Fibroblast of skin of left quadriceps (primary cell): ENCODE measurements at places on chromosomes 16 and 17.

DNA sequence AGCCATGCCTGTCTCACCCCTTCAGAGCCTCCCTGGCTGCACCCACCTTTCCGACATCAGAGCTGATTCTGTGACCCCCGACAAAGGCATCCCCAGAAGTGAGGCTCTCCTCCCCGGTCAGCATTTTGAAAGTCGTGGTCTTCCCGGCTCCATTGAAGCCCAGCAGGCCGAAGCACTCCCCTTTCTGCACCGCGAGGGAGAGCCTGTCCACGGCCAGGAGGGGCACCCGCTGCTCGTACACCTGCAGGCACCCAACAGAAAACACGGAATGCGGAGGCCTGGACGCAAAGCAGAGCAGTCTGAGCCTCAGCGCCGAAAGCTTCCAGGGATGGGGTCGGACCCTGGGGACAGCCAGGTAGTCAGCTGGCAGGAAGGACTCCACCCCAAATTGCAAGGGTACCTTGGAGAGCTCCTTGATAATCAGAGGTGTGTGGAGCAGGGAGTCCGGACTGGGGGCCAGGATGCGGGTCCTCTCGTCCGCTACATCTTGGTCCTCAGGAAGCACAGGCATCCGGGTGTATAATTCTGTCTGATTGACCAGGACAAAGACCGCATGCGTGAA is 13.1 kb upstream of the RNPS1 start:
- DNase-seq = no peak

DNA sequence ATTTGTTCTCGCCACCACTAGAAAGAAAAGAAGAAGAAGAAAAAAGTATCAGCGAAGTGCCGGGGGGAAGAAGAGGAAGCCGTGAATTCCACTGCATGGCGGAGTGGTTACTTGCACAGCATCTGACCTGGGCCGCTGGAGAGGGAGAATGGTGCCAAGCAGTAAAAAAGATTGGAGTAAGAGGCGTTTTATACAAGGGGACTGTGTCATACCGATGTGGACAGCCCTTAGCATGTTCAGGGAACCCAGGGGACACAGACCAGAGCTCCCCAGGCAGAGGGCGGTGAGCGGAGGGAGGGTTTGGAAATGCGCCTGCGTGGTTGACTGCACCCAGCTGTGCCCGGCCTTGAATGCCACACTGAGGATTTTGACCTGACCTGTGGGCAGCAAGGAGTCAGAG is 52.8 kb downstream of the PLXDC1 start:
- DNase-seq = no peak

- DNase-seq = no peak
Measured at GRCh38 chr16:27632216-27632615, 82.3 kb downstream of the KATNIP start.

GRCh38 chr16:65280845-65281512 is 159.1 kb upstream of the CDH11 start:
- DNase-seq = no peak

DNA sequence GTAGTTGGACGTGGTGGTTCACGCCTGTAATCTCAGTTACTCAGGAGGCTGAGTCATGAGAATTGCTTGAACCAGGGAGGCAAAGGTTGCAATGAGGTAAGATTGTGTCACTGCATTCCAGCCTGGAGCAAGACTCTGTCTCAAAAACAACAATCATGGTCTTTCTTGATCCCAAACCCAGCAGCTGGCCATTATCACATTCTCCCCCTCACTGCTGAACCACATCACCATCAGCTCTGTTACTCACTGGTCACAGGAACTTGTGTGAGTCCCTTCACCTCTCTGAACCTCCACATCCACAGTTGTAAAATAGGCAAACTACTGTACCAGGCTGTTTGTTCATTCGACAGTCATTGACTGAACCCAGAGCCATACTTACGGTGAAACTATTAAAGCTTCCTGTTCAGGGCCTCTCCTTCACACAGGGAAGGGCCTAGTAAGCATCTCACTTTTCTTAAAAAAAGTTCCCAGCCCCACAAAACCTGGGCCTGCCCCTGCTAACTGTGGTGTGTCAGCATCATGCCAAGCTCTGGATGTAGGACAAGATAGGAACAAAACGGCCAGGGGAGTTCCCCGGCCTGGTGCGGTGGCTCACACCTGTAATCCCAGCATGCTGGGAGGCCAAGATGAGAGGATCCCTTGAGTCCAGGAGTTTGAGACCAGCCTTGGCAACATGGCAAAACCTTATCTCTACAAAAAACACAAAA is 104.7 kb downstream of the COPRS start:
- DNase-seq = peak; percentile 38

- DNase-seq = no peak
Measured at GRCh38 chr17:3762922-3763776, 37.8 kb downstream of the ITGAE start.

DNA sequence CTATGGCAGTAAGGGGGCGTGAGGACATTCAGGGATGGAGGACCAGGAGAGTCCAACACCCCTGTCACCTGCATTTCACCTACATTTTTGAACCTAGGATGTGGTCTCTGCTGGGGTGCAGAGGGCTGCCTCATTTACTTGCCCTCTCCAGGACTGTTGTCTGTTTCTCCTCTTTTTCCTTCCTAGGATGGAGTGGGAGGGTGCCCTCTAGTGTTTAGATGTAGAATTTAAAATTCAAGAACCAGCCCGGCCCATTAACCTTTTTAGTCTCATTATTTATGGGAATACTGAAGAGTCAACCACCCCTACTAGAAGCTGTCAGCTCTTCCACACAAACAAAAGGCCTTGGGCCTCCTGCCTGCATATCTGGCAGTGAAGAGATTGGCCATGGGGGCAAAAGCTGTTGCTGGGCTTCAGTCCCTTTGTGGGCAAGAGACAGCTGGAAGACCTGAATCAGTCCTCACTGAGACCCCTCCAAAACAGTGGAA is 2.5 kb upstream of the STARD3 start:
- no peak for DNase-seq

GRCh38 chr16:19299565-19299964 is 14.0 kb downstream of the CLEC19A start:
- DNase-seq = no peak

DNA sequence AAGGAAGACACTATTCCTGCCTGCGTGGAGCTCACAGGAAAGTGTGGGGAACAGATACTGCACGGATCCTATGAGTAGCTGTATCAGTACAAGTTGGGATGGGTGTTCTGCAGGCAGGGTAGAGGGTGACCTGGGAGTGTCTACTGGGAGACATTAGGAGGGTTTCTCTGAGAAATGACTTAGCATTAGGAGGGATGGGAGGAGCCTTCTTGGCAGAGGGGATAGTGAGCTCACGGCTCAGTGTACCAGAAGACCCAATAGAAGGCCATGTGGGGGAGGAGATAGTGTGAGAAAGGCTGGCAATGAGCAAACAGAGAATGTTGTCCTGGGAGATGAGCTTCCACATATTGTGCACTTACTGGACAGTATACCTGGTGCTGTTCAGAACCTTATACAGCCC is 109.1 kb downstream of the MSI2 start:
- DNase-seq = no peak

DNA sequence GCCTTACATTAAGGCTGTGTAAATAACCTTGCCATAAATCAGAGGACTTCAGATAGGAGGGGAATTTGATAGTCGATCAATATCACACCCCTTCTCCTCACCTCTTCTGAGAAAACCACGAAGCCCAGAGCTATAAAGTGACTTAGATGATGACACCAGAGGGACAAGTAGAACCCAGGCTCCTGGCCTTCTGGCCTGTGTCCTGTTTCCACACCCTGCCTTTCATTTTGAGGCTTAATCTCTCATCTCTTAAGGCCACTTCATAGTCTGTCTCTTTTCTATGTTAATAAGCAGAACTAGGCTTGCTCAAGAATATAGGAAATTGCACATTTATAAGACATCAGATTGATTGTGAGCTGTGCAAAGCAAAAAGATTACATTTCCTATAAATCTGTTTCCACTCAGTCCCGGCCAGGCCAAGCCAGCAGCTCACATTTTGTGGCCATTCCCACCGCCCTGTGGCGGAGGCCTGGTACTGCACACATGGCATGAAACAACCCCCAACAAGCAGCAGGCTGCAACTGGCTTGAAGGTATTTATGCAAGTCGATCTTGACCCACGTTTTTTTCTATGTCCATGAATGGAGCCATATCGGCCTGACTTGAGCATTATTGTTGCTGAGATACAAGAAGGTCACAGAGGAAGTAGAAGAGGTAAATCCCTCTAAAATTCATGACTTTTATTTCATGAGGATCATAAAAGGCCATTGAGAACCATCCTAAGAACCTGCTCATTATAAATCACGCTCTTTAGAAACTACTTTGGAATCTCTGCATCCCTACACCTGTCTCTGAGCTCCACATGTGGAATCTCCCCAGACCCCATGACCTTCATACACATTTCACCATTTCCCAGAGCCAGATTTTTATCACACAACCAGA is 93.7 kb downstream of the PMP22 start:
- DNase-seq = peak; percentile 74

- no peak for DNase-seq
Measured at GRCh38 chr16:57310801-57311200, 26.3 kb upstream of the PLLP start.

DNA sequence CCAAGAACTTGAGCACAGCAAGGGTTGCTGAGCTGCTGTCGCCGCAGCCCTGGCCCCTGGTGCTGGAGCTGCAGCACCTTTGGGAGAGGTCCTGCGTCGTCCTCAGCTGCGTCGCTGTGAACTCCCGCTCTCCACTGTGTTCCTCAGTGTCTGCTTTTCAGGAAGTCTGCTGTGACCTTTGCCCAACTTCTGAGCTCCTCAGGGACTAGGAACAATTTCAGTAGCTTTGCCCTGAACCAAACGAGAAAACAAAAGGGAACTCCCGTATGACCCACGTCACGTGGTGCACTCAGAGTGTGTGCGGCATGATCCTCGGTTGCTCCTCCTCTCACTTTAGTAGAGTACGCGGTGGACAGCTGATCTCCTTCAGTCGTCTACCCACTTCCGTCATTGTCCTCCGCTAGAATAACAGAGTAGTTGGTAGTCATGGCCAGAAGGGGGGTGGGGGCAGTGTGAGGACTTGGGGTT is 44.2 kb downstream of the WDR45B start:
- DNase-seq = no peak

DNA sequence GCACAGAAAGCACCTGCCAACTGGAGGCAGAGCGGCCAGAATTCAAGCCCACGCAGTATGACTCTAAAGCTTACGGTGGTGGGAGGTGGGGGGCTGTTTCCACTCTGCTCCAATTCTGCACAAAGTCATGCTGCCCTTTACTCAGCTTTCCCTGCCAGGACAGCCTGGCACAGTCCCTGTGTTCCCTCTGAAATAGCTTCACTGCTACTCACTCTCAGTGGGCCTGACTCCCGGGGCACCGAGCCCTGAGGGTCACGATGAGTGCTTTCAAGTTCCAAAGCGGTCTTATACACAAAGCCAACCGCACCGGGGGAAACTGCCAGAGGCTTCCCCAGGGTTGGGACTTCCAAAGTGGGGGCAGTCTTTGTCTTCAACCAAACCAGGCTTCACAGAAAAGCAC is 306.1 kb upstream of the XYLT1 start:
- DNase-seq = no peak

DNA sequence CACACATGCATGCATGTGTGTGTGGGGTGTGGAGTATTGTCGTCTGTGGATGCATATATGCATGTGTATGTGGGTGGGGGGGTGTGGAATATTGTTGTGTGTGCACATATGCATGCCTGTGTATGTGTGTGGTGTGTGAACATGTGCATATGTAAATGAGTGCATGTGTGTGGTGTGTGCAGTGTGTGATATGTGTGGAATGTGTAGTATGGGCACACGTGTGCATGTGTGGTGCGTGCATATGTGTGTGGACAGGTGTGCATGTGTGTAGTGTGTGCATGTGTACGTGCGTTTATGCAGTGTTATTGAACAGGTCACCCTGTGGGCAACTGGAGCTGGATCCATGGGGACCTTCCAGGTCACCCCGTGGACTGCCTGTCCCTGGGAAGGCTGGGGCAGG is 18.7 kb downstream of the RBFOX3 start:
- no peak for DNase-seq

- no peak for DNase-seq
Measured at GRCh38 chr16:9039210-9039609, 52.2 kb upstream of the HAPSTR1 start.

- no peak for DNase-seq
Measured at GRCh38 chr16:4517812-4518680, 20.5 kb downstream of the CDIP1 start.

GRCh38 chr16:11405331-11406176 is 60.3 kb downstream of the RMI2 start:
- no peak for DNase-seq

DNA sequence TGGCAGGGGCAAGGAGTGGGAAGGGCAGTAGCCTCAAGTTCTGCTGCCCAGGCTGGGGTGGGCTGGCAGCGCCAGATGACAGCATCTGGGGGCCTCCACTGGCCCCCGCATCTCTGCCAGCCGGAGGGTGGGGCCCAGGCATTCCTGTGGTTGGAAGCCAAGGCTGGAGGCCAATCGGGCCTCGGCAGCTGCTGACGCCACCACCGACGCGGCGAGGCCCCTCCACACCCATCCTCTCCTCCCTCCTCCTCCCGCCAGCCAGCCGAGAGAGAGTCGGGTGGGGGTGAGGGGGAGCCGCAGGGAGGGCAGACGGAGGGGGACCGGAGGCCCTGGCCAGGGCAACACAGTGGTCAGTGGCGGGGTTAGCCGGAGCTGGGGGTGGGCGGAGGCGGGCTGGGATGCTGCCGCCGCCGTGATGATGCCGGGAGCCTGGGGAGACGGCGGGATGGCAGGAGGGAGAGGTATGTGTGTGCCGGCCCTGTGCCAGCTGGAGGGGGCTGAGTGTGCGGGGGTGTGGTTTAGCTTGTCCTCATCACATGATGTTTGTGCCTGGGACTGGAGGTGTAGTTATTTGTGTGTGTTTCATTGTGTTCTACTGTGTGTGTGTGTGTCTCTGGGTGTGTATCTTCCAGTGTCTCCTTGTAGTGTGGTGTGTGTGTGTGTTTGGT is 36.6 kb downstream of the ARHGAP23 start:
- peak; percentile 82 for DNase-seq

- DNase-seq = no peak
Measured at GRCh38 chr17:16197276-16197675, 18.1 kb downstream of the NCOR1 start.

GRCh38 chr17:33342025-33342424 is 48.9 kb upstream of the ASIC2 start:
- no peak for DNase-seq

DNA sequence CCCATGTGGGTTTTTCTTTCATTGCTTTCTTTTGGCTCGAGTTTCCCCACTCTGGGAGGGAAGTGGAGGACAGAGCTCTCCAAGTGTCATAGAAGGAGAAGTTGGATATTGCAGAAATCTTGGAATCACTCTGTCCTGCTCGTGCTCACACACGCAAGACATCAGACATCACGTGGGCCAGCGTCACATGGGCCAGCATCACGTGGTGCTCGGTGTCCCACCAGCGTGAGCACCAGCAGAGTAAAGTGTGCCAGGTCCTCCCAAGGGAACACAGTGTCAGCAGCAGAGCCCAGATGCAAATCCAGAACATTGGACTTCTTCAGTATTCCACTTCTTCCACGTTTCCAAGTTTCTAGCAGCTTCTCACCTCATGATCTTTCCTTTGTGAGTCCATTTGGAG is 327.0 kb downstream of the FOXL1 start:
- no peak for DNase-seq
